ENCODE measurements at places on chromosomes 3 and 15.

DNA sequence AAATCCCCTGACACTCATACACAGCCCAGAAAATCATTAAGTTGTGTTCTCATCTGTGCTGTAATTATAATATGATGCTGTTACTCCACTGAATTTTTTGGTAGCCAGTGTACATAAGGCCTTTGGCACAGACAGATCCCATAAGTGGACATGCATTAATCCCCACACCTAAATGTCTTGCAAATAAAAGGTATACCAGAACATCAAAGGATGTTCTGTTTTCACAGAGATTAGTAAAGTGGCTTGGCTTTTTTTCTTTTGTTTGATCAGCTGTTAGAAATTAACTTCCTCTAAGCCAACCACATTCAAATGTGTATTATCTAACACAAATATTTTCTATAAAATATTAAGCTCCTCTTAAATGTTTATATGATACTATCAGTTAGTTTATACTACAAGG, 2.7 kb downstream of the SST start:
- no peak for DNase-seq

GRCh38 chr3:14434498-14435151, 32.2 kb downstream of the SLC6A6 start:
- DNase-seq: no peak

DNA sequence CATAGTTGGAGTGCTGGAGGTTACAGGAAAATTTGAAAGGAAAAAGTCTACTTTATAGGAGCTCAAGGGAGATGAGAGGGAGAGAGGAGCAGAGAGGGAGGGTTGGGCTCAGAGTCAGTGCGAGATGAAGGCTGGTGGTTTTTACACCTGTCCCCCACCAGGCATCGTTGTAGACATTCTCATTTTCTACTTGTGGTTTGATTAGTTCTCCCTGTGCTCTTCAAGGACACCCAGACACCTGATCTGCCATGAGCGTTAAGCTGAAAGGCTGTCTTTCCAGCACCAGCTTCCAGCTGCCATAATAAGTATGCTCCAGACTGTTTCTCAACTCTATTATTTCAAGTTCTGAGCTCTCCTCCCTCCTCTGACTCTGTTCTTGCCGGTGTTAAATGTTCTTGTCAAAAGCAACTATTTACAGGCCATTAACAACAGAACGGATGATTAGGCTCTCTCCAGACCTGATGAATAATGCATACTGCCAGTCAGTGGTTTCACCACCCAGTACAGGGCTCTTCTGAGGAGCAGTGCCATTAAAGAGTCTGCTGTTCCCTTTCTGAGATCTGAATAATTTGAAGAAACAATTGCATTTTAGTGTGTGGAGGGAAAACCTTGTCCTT, 514.6 kb upstream of the MCTP2 start:
- no peak for DNase-seq

DNA sequence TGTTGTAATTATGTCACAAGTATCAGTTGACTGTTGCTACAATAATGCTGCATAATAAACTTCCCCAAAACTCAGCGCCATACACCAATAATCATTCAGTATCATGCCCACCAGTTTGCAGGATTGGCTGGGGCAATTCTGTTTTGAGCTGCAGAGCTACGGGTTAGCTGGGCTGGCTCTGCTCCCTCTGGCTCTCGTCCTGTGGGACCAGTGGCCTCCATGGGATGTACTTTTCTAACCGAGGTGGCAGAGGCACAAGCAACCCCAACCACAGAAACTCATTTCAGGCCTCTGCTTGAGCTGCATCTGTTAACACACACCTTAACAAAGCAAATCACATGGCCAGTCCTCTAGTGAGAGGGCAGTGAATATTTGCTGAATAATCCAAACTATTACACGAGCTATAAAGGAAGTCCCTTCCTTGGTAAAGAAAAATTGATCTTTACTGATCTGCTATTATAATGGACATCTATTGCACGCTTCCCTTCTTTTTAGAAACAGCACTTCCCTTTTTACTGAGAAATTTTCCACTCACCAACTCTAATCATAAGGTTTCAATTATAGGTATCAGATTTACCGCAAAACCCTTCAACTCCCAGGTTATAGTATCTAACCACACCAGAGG, 10.9 kb upstream of the BCL2A1 start:
- DNase-seq: no peak

GRCh38 chr3:13841141-13841540, 38.7 kb downstream of the WNT7A start:
- no peak for DNase-seq

DNA sequence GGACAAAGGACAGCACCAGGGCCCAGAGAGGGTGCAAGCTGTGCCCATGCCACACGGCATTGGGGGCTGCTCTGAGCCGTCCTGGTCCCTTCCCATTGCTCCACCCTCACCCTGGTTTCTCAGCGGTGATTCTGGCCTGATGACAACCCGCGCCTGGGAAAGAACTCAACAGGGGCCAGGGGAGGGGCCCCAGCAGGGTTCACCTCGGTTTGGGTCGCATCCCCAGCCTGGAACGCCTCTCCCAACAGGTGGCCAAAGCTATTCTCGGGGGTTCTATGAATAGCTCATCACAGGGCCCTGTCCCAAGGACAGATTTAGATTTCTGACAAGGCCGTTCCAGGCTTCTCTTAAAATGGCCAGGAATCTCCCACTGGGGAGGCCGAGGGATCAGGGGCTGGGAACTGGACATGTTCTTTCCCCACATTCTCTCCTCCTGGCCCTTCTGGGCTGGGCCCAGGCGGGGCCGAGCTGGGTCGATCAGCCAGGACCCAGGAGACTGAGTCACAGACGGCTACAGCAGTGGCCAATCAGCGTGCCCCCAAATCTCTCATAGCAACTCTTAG, 17.9 kb downstream of the GRIP2 start:
- DNase-seq: no peak

- no peak for DNase-seq
These were observed 806.7 kb upstream of the EPHA6 start for GRCh38 chr3:96007650-96008195.

DNA sequence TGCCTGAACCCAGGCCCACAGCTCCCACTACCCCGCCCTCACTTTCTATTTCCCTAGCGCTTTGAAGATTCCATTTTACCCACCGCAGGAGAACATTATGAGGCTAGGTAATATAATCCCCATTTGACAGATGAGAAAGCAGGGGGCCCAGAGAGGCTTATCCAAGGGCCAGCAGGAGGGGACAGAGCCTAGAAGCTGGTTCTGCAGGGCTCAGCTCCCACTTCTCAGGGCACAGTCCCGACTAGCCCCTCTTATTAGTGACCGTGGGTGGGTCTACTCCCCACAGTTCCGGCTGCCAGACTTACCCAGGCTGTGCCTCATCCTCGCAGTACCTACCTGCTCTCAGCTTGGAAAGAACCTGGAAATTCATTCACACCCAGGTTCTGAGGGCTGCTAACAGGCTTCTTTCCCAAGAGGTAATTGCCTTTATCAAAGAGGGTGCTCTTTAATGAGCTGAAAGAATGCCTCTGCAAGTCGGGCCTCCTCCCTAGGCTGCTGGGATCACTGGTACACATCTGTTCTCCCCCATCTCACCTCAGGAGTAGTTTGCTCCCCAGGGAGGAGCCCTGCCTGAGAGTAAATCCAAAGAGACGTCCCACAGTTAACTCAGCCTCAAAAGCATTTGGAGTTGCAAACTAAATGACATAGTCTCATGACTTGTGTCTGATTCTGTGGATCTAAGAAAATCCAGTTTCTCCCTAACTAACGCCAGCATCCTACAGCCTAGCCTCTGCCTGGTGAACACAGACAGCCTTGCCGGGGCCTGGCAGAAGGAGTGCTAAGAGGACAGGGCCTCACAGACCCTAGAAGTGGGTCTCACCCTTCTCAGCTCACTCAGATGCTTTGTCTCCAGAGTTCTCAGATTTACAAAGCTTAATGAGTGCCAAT, 125.0 kb downstream of the CHSY1 start:
- no peak for DNase-seq

- DNase-seq: peak; percentile 10
These were observed 40.7 kb downstream of the LDHAL6B start for GRCh38 chr15:59247364-59247763.

GRCh38 chr15:95868970-95869369, 461.5 kb upstream of the NR2F2 start:
- no peak for DNase-seq

GRCh38 chr3:184734903-184735701, 23.2 kb upstream of the MAGEF1 start:
- no peak for DNase-seq

DNA sequence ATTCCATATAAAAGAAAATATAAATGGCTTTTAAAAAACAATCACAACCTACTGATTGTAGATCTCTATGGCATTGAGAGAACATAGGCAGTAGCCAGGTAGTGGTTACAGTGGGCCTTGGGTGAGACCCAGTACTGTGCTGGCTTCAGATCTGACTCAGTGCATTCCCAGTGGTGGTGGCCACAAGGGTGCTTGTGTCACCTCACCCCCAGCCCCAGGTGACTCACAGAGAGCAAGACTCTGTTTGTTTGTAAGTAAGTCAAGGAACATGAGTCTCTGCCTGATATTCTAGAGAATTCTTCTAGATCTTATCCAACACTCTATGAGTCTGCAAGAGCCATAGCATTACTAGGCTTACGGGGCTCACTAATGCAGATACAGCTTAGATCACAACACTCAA, 118.8 kb upstream of the AZI2 start:
- no peak for DNase-seq

GRCh38 chr3:104805508-104805907, 561.2 kb upstream of the ALCAM start:
- DNase-seq: no peak

- no peak for DNase-seq
These were observed 241.6 kb downstream of the GAP43 start for GRCh38 chr3:115864911-115865310.

DNA sequence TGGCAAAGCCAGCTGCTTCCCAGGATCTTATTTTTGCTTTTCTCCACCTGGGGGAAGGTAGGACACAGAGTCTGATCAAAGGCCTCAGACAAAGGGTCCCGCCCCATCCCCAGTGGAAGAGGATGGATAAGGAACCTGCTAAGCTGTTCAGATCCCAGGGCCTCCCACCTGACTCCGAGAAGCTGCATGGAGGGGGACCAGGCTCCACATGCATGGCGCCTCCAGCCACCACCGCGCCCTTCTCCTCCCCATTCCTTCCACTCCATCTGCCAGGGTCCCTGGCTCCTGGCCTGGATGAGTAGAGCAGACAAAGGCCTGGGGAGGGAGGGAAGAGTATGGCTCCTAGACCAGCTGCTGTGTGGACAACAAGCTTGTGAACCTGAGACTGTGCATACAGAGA, 20.0 kb upstream of the CRABP1 start:
- no peak for DNase-seq

GRCh38 chr15:40130799-40131502, 22.3 kb upstream of the BMF start:
- DNase-seq: no peak

- DNase-seq: no peak
These were observed 2.1 kb upstream of the ANP32A start for GRCh38 chr15:68822818-68823217.

DNA sequence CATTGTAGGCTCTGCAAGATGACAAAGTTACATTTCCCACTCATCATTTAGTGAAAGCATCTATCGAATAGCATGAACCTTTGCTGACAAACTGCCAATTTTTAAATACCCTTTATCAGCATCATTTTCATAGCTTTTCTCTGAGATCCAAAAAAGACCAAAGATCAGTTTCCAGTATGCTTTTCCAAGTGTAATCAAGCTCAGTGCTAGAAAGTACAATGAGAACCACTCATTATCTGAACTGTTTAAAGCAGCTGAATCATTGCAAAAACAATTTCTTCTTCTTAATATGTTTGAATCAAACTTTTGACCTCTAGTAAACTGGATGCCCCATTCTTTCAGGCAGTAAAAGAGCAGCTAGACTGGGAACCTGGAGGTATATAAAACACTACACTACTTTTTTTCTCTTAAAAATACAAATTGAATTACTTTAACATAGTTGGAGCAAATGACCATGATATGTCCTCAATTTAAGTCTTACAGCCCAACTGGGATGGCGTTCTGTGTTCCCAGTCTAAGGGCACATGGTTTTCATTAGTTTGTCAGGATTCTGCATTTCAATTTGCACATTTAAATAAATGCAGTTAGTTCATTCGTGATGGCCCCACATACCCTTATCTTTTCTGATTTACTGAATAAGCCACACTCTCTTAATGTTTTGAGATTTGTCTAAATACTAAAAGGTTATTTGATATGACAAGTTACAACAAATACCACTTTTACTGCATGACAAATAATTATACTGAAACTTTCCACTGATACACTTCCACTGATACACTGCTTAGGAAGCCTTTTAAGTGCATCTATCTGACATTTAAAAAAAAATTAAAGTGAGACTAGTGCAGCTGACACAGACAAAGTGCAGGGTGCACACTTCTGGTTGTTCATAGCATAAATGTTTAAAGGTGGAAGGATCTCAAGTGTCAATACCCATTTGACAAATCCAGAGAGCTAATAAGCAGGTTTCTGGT, 146.0 kb upstream of the FRMD4B start:
- no peak for DNase-seq

DNA sequence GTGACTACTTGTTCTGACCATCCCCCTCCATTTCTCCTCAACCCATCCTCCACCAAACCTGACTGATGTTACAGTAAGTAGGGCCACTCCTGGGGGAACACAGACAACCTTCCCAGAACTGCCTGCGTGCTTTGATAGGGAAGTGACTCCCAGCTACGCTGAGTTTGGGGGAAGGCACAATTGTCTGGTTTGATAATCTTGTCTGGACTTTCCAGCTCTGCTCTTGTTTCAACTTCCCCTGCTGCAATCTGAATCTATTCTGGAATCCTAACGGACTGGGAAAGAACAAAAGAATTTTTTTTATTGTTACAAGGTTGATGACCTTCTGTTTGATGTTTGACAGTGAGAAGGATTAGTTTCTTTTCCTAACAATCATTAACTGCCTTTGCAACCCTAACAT, 895.6 kb downstream of the ROBO1 start:
- DNase-seq: no peak

DNA sequence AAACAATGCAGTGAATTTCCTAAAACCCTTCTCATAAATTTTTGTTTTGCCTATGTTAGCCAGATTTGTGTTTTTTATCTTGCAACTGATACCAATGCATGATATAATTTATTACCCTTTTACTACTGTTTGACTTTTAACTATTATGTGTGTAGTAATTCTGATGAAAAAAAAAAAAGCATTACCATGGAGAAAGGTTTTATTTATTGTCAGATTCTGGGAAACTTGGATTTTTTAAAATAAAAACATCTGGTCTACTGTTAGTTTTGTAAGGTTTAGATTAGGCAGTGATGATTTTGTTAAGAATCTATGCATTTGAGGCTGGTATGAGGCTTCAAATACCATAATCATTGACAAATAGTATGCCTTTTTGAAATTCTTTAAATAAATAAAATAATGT, 470.4 kb upstream of the ROBO1 start:
- no peak for DNase-seq

- no peak for DNase-seq
These were observed 333.4 kb upstream of the THRB start for GRCh38 chr3:24828011-24828410.

DNA sequence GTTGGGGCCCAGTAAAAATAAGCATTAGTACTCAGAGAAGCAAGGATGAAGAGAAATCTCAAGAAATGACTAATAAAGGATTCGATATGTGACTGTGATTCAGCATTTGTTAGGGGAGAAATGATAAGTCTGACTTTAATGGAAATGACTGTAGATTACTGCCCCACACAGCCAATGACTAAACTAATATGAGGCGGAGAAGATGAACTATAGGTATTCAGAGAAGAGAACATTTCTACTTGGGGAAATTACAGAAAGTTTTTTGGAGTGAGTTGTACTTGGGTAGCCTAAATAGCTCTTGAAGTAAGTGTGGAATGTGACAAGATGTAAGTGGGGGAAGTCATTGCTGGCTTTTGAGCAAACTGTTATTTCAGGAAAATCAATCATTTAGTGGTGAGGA, 380.0 kb downstream of the PDCD6IP start:
- DNase-seq: no peak
